ENCODE measurements at places on chromosomes 5 and 9.

DNA sequence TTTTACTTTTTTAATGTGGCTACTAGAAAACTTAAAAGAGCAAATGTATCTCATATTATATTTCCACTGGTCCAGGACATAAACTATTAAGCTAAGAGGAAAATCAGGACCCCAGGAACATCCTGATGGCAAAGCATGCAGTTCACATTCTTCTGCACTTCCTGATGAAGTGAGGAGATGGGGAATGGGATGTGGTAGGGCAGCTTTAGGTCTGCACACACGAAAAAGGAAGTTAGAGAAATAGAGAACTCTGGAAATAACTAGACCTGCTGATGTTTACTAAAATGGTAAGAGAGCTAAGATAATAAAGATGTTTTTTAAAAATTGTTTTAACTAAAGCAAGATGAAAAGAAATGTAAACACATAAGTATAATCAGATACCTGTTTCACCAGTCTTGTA lies 39.7 kb upstream of the NIPBL start:
- no peak for DNase-seq

DNA sequence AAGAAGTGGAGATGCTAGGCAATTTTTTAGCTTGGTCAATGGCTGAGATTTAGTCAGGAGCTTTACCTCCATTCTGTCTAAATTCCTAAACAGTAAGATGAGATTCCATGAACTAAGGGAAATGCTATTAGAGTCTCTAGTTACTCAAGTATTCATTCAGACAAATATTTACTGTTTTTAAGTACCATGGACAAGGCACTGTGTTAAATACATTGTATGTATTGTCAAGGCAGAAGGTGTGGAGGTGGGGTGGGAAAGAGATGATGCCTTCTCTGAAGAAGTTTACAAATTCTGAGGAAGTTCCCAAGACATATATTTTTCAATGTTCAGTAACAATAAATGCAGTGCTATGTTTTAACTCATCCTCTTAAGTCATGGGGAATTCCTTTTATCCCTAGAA lies 459.9 kb upstream of the NMUR2 start:
- no peak for DNase-seq

- no peak for DNase-seq
Observed at GRCh38 chr5:65718576-65719310, 3.2 kb downstream of the SGTB start.

DNA sequence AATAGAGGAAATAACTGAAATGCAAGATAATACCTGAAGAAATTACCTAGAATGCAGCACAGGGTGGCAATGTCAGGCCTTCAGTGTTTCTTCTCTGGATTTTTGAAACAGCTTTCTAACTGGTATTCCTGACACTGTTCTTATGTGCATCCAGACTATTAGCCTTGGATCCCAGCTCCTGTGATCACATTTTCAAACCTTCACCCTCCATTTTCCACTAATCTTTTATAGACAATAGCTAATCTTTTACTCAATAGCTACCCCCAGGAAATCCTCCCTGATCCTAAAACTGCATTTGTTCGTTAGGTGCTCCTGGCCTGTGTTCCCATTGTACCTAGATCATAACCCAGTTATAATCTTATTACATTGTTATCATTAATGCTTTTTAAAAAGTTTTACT lies 101.5 kb upstream of the DHFR start:
- DNase-seq = no peak

DNA sequence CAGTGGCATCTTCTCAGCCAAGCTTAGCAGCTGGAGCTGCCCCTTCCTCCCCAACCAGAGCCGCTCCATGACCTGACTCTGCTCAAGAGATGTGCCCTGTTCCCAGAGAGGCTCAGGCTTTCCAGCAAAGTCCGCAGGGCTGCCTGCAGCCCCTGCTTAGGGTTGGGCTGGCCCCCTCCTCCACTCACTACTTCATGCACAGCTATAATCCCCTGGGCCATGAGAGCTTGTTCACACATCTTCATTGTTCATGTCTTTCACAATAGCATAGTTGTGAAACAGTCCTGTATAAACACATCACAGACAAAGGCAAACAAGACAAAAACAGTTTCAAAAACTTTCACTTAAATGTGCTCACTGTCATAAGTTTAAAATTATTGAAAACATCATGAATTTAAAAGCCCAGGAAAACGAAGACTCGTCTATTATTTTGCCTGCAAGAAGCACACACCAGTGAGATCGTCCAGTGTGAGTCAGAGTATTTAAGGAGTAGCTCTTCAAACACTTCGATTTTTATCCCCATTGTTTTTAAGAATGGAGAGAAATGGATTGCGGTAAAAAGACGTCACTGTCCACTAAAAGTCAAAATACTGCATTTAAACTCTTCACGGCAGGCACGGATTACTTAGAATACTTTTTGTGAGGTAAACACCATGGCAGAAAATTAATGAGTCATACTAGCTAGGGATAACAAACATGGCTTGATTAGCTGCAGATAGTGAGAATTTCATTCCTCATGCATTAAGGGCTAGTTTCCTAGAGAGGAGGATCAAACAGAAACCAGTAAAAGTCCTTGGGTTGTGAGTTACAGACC lies 40.7 kb upstream of the S1PR3 start:
- DNase-seq = no peak

- no peak for DNase-seq
Observed at GRCh38 chr5:148403344-148403743, 19.6 kb downstream of the FBXO38 start.

- no peak for DNase-seq
Observed at GRCh38 chr5:159488516-159488915, 158.2 kb upstream of the IL12B start.

- DNase-seq = no peak
Observed at GRCh38 chr5:138635265-138635664, 60.1 kb upstream of the HSPA9 start.

DNA sequence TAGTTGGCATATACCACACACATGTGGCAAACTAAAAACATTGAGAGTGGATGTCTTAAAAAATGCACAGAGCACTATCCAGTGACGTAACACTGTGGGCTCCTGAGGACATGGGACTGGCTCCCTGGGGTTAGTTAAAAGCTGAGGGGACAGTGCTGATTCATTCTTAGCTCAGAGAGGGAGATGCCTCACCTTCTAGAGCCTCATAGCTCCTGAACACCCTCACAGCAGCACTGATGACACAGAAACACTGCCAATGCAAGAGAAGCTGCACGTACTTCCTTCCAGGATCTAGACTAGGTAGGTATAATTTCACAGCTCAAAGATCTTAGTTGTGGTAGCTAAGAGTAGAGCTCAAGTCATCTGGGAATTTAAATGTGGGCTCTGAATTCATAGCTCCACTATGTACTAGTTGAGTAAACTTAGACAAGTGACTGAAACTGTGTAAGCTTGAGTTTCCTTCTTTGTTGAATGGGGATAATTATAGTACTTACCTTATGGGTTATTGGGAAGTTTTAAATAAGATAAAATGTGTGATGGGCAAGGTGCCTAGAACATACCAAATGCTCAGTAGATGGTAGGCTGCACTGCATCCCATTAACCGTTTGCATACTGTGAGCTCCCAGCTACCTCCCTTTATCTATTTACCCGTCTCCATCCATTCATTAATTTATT lies 279.9 kb downstream of the ASTN2 start:
- DNase-seq = no peak

- peak; percentile 29 for DNase-seq
Observed at GRCh38 chr5:40386289-40386688, 293.4 kb upstream of the PTGER4 start.

GRCh38 chr5:50958852-50959457 lies 292.5 kb downstream of the PARP8 start:
- DNase-seq = no peak

GRCh38 chr9:36842560-36843530 lies 191.2 kb downstream of the PAX5 start:
- no peak for DNase-seq

- DNase-seq = no peak
Observed at GRCh38 chr9:129696944-129697655, 31.7 kb downstream of the PRRX2 start.

GRCh38 chr9:125411171-125411756 lies 149.6 kb downstream of the GAPVD1 start:
- no peak for DNase-seq

DNA sequence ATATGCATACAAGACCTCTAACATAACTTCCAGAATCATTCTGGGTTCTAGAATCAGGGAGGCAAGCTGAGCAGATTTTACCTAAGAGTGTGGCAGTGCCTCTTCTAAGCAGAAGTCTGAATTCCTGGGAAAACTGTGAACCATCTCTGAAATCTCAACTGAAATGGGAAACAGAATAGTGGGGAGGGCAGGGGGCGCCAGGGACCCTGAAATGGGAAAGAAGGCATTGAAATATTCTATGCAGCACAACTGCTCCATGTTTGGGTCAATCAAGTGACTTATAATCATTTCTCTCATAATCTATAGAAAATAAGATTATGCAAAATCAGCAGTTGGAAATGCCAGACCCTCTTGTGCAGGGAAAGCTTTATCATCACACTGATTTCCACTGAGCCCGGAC lies 156.1 kb downstream of the EBF1 start:
- DNase-seq = no peak

- DNase-seq = no peak
Observed at GRCh38 chr5:37601163-37601562, 222.0 kb downstream of the WDR70 start.

GRCh38 chr9:37787059-37787458 lies 2.2 kb upstream of the EXOSC3 start:
- no peak for DNase-seq

- no peak for DNase-seq
Observed at GRCh38 chr9:16407617-16408016, 462.9 kb downstream of the BNC2 start.

DNA sequence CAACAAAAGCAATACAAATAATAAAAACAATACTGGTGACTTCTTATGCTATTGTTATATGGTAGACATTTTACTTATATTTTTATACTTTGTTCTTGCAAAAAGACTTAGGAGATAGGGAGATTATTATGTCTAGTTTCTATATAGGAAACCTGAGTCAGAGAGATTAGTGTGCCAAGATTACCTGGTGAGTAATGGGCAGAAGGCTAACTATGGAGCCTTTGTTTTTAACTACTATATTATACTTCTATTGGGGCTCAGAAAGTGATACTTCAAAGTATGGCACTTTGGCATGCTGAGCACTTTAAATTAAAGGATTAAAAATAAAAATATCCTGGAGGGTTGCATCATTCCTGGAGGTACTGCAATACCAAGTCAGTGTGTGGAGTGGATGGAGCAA lies 117.5 kb upstream of the CLINT1 start:
- DNase-seq = no peak

DNA sequence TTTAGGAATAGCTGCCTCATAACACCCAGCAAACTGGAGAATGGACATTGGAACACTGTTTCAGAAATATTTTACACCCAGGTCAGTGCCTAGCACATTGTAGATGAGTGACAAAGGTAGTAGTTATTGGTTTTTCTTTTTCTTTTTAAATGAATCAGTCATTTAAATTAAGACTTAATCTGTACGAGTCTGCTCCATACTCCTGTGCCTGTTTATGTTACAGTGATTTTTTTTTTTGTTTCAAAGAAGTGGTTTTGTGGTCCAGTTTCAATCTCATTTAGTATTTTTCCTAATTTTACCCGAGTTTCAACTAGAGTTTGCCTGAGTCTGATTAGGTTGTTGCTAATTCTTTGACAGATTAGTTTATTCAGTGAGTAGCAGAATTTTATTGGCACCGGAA lies 16.2 kb downstream of the LMNB1 start:
- no peak for DNase-seq

DNA sequence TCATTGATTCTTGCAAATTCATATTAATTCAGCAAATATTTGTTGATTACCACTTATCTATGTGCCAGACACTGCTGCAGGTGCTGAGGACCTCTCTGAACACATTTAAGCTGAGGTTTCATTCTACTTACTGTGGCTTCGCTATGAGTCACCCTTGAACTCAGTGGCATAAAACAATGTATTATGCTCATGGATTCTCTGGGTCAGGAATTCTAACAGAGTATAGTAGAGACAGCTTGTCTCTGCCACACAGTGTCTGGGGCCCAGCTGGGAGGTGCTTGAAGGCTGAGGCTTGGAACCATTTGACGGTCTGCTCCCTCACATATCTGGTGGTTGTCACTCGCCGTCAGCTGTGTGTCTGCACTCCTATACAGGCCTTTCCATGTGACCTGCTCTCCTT lies 124.3 kb upstream of the NR3C1 start:
- DNase-seq = no peak

DNA sequence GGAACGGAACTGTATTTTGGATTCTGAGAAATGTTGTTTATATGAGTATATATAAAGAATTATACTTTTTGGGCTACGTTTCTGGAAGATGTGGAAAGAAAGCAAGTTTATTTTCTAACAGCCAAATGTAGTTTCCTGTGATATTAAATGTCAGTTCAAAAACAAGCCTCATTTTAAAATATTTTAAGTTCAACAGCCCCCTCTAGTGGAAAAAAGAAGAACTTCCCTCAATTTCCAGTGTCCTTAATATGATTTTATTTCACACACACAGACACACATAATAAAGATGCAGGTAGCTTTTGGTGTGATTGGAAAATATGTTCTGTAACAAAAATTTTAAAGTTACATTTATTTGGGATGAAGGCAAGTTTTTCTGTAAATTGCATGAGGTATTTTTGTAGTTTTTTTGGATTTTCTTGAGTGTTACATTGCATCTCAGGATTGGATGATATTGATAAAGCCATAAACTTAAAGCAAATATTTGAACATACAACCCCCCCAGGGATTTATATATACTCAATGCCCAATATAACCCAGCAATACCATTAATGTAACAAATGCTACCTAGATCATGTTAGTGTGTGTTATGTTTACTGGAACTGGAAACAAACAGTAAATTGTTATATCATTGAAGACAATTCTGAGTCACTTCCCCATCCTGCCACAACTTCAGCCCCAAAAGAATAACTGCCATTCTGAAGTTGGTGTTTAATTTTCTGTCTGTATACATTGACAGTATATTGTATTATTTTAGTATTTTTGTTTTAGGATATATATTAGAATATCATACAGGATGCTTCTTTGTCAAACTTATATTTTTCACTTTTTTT lies 54.0 kb downstream of the CCDC171 start:
- DNase-seq = no peak

DNA sequence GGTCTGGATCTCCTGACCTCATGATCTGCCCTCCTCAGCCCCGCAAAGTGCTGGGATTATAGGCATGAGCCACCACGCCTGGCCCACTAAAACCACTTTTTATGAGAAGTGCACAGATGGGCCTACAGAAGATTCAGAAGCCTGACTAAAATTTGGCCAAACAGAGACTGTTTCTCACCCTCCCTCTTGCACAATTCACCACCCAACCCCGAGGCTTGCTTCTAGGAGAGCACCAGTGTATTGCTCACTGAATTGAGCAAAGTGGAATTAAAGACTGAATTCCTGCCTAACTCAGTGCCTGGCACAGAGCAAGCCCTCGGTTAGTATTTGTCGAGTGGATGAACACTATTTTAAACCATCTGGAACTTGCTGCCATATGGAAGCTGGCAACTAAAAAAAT lies 3.4 kb upstream of the DCTN4 start:
- no peak for DNase-seq

GRCh38 chr9:7201196-7201595 lies 443.4 kb downstream of the KDM4C start:
- DNase-seq = no peak

- no peak for DNase-seq
Observed at GRCh38 chr5:57725658-57726504, 243.3 kb upstream of the ACTBL2 start.

Data from activated naive CD4-positive, alpha-beta T cell treated with Interleukin-2 at 50 U/mL for 16 hours (primary cell).